ENCODE measurements at places on chromosomes 6 and 20.

DNA sequence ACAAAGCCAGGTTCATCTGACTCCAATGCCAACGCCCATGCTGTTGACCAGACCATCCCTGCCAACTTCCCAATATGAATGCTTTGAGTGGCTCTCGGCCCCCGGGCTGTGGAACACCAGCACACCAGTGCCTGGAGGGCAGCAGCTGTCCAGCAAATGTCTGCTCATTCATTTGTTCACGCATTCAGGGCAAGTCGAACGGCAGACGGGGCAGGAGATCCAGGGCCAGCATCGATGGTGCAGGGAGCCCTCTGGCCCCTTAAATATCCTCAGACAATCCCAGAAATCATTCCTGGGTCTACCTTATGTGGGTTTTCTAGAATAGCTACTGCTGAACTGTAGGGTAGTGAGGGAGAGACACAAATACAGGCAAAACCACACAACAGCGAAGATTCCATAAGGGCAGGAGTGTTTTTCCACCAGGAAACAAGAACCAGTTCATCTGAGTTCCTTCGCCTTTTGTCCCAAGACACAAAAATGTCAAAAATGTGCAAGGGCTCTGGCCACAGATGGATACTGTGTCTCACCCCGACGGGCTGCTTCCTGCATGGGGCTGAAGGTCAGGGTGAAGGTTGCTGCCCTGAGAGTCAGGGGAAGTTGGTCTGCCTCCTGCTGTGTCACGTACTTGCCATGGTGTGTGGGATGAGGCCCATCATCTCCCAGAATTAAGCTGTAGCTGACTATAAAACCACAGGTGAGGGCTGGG is 15.5 kb downstream of the RIPOR3 start:
- DNase-seq: no peak

GRCh38 chr6:44000164-44000842 is 126.9 kb downstream of the MRPL14 start:
- no peak for DNase-seq

DNA sequence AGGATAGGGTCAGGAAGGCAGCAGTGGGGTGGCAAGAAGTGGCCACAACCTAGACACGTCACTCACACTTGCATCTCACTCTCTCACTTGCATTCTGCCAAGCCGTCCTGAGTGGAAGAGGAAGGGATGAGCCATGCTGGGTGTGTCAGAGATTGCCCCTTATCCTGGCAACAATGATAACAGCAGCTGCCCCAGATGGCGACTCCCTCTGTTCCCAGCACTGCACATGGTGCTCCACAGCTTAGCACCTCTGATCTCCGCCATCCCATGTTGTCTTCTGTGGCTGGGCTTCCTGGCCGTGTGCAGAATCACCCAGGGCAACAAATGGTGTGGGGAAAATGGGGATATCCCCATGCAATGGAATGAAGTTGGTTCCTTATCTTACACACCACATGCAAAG is 11.1 kb downstream of the KCNB1 start:
- DNase-seq: no peak

- DNase-seq: no peak
Observed at GRCh38 chr6:155026706-155027045, 31.6 kb downstream of the TIAM2 start.

GRCh38 chr6:106510090-106510970 is 119.0 kb downstream of the RTN4IP1 start:
- no peak for DNase-seq

- no peak for DNase-seq
Observed at GRCh38 chr6:114989279-114989964, 646.6 kb upstream of the HS3ST5 start.

GRCh38 chr6:160756871-160757270 is 54.8 kb downstream of the PLG start:
- DNase-seq: no peak

- peak; percentile 100 for DNase-seq
Observed at GRCh38 chr6:37244430-37245310, 12.9 kb upstream of the TBC1D22B start.

DNA sequence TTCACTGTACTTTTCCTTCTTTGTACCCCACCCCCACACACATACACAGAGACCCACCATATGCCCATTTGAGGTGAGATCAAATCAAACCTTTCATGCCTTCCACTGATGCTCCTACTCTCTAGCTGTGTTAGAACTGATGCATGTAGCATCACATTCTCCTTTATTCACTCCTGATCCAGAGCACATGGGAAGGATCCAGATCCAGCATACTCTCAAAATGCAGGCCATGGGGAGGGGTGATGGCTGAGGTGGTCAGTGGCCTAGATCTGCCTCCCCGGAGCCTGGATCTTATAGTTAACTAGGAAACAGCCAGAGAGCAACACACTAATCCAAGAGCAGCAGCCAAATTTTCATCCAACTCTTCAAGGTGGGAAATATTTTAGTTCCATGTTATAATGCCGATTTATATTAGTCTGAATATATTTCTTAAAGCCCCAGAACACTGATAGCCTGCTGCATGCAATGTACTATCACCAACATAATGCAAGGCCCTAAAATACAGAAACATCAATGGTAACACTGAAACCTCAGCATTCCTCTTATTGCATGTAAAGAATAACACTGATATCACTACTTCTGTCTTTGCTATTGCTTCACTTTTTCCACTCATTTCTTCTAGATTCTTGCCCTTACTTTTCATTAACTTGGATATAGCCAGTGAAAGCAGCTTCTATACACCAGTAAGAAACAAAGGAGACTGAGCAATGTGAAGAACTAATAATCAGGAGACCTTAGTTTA is 126.8 kb upstream of the BEND6 start:
- DNase-seq: no peak

- DNase-seq: no peak
Observed at GRCh38 chr6:98639089-98639635, 195.2 kb upstream of the POU3F2 start.

- no peak for DNase-seq
Observed at GRCh38 chr6:17856306-17856705, 131.1 kb downstream of the KIF13A start.

DNA sequence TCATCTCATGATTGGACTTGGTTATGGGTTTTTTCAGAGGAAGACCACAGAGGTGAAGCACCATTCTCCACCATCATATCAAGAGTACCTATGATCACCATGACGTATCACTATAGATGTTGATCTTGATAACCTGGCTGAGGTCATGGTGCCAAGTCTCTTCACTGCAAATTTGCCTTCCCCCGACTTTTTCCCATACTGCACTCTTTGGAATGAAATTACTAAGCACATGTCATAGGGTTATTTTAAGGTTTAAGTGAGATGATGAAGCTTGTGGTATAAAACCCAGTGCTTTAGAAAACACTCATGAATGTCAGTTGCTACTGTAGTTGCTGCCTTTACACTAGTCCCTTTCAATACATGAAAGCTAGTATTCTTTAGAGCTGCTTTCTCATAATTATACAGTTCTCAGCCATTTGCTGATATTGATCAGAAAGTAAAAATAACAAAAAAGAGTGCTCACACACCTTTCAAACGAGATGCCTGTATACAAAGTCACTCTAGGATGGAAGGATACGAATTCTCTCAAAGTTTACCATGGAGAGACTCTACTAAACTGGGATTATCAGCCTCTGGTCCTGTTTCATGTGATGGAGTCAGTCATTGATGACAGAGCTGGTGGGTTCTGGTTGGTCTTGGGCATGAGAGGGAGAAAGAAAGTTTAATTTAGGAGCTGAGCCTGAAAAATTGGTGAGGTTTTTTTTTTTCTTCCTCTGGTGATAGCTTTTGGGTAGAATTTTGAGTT is 228.1 kb downstream of the PRL start:
- DNase-seq: no peak

DNA sequence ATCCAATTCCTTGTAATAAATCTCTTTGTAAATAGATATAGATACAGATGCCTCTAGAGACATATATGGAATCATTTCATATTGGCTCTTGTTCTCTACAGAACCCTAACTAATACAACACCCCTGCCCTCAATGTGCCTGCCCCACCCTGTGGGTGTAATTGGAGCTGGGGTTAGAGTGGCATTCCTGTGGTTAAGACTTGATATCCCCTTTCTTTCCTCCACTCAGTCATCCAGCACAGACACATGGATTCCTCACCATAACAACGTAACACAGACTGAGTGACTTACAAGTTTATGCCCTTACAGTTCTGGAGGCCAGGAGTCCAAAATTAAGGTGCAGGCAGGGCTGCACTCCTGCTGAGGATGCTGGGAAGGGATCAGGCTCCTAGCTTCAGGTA is 42.8 kb downstream of the C6orf118 start:
- DNase-seq: no peak

GRCh38 chr6:118335325-118335816 is 212.7 kb upstream of the PLN start:
- DNase-seq: no peak

DNA sequence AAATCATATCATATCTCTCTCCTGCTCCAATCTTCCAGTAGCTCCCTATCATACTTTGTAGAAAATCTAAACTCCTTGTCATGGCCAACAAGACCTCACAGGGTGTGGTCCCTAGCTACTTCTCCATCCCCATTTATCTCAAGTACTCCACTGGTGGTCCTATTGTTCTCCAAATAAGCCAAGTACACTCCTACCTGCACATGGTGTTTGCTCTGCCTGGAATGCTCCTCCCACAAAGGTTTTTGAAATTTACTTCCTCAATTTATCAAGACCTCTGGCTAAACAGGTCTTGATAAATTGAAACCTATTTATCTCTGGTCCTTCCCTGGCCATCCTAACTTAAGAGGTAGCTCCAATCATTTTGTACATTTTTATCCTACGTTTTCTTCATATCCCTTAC is 12.1 kb downstream of the TMX4 start:
- DNase-seq: no peak

DNA sequence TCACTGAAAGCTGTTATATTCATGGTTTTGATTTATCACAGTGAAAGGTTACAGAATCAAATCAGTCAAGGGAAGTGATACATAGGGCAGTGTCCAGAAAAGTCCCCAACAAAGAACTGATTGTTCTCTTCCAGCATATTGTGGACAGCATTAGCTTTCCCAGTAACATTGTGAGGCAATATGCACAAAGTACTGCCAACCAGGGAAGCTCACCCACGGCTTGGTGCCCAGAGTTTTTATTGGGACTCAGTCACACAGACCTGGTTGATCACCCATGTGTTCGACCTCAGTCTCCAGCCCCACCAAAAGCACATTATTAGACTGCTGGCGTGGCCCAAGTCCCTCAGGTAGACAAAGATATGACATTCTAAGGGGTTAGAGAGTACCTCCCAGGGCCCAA is 76.0 kb downstream of the LCA5 start:
- no peak for DNase-seq

Measured in stromal cell of bone marrow (primary cell).